ENCODE measurements at places on chromosomes 12 and 14. TPM values are rescaled to one million over a fixed set of nuclear protein-coding genes. Genes with fewer than 3 reads are reported as not detected.

CMKLR1 gene
- total RNA-seq, result 1.7 TPM

FOXN4 gene
- 0.16 TPM for total RNA-seq

TAS2R7 gene
- total RNA-seq, result 1.1 TPM

AKT1 gene
- total RNA-seq, result 102 TPM

DLK1 gene
- 0.31 TPM for total RNA-seq

TAS2R10 gene
- 5.5 TPM for total RNA-seq

MORN3 gene
- total RNA-seq, result 2.8 TPM

ETFBKMT gene
- 3.4 TPM for total RNA-seq

DCAF4 gene
- total RNA-seq, result 7.0 TPM

GSKIP gene
- 47.7 TPM for total RNA-seq

VWF gene
- 9.7 TPM for total RNA-seq

HPD gene
- total RNA-seq, result not detected

PAPLN gene
- 1.6 TPM for total RNA-seq

SLC35F4 gene
- total RNA-seq, result 1.6 TPM

INSM2 gene
- total RNA-seq, result 0.47 TPM

TBX3 gene
- 1.2 TPM for total RNA-seq

DBX2 gene
- total RNA-seq, result 1.6 TPM
